ENCODE measurements at places on chromosomes 1 and 21.

GRCh38 chr1:234611225-234611846 lies 1.4 kb upstream of the IRF2BP2 start:
- peak; percentile 11 for ATAC-seq

- no peak for ATAC-seq
Measured at GRCh38 chr1:214864896-214865688, 217.4 kb upstream of the KCNK2 start.

DNA sequence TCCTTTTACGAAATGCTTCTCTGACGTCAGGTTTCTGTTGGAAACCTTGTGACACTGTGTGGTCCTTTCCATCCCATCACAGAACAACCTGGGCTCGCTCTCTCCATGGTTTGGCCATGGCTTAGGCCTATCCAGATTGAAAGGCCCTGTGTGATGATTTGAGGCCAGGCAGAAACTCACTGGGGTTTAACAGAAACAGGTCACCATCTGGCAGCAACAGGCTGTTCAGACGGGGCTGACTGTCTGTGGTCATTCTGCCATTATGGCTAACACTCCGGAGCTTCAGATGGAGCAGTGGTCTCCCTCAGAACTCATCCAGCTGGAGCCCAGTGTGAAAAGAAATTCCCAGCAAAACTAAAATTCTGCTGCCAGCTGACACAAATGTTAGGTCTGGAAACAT lies 9.3 kb downstream of the PLEKHM2 start:
- no peak for ATAC-seq

DNA sequence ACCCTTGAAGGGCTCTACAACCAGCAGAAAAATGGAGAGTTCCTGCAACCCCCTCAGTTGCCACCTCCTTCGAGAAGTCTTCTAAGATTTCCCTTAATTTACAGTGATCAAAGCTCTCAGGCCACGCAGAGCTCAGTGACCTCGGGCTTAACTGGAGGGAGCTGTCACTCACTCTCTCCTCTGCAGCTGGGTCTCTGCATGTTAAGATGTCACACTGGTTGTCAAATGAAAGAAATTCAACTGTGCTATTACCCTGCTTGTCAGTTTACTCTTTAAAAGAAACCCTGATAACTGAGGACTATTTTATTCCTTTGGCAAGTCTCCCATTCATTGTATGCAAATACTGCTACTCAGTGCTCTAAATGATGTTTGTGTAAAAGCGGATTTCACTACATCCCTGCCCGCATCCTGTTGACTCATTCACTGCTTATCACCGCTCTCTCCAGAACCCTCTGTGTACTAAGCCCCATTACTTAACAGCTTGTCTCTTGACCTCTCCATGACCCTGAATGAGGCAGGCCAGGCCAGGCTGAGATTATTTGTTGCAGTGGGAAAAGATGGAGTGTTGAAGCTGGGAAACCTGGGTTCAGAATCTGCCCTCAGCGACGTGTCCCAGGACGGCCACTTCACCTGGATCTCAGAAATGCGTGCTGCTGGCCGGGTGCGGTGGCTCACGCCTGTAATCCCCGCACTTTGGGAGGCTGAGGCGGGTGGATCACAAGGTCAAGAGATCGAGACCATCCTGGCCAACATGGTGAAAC lies 13.7 kb downstream of the DHRS3 start:
- ATAC-seq, result peak; percentile 57

- no peak for ATAC-seq
Measured at GRCh38 chr1:42824481-42825035, 7.4 kb upstream of the SVBP start.

DNA sequence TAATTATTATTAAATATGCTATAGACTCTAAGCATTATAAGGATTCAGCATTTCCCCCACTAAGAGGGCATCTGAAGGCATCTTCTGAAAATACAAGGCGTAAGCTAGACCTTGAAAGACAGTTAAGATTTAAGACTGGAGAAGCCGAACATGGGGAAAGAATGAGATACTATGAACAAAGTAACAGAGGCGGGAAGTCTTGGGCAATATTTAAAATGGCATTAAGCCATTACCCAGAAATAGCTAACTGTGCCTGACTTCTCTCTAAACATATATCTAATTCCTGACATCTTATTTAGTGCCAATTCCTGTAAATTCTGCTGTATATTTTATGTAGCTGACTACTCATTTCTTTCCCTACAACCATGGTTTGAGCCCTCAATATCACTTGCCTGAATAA lies 20.9 kb downstream of the DPH5 start:
- ATAC-seq, result peak; percentile 41

GRCh38 chr1:111690306-111690617 lies 48.9 kb downstream of the INKA2 start:
- peak; percentile 59 for ATAC-seq

GRCh38 chr1:243748706-243749283 lies 101.2 kb downstream of the AKT3 start:
- ATAC-seq, result peak; percentile 94

GRCh38 chr1:1537626-1538250 lies 2.7 kb downstream of the TMEM240 start:
- no peak for ATAC-seq

DNA sequence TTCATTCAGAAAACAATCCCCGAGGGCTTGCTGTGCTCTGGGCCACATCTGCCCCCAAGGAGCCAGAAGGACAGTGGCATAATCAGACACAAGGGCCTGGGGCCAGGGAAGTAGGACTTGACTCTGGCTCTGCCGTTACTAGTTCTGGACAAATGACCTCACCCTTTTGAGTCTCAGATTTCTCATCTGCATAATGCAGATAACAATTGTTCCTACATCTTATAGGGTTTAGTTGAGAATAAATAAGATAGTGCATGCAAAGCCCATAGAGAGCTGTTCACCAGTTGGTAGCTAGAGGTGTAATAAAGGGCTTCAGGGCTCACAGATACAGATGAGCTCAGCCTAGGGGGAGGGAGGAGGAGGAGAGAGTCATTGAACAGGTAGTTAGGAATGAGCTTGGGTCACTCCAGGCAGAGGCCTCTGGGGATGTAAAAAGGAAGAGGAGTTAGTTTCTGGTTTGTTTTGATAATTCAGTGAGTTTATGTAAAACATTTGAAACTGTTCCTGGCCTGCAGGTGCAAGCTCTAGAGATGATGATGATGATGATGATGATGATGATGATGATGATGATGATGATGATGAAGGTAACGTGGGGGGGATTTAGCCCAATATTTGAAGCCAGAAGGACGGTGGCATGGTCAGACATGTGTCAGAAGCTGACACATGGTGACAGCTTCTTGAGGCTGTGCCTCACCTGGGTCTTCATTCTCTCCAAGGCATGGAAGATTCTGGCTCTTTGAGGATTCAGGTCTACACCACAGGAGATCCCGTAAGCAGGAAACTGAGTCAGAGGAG lies 858 bp downstream of the LACTBL1 start:
- peak; percentile 75 for ATAC-seq

All from motor neuron (in vitro differentiated cells).